ENCODE measurements at places on chromosomes 3 and 15.

DNA sequence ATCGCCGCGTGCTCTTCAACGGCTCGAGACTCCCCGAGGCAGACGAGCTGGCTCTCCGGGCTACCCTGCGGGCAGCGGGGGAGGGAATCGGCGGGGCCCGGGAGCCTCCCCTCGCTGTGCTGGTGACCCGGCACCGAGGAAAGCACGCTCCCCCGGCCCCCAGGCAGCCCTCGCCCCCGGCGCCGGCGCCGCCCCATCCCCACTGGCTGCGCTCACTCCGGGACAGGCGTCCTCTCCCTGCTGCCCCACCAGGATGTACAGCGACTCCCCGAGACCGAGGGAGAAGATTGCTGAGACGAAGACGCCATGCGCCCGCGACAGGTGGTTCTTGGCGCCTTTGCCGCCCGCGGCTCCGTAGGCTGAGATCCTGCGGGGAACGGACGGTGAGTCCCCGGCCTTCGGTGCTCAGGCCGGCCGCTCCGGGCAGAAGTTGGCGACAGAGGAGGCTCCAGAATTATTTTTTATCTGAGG is 1.7 kb downstream of the LTK start:
- no peak for DNase-seq

GRCh38 chr3:65628978-65629377 is 409.7 kb downstream of the MAGI1 start:
- no peak for DNase-seq

GRCh38 chr15:36506733-36507356 is 72.6 kb upstream of the CDIN1 start:
- no peak for DNase-seq

GRCh38 chr3:31668242-31668641 is 135.5 kb downstream of the STT3B start:
- no peak for DNase-seq

DNA sequence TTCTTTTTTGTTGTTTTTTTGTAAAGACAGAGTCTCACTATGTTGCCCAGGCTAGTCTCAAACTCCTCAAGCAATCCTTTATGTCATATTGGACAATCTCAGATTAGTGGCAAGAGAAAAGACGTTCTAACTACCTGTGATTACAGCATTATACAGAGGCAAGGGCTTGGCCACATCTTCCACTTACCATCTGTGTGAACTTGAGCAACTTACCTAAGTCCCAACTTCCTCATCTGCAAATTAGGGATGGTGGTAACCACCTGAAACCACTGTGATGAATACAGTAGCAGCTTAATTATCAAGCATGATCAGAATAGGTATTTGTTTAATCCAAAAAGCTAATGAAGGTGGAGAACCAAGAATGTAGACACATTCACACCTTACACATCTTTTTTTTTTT is 16.1 kb downstream of the LRRC2 start:
- no peak for DNase-seq

- no peak for DNase-seq
Observed at GRCh38 chr3:134002306-134002705, 27.4 kb downstream of the SLCO2A1 start.

GRCh38 chr3:28669870-28670269 is 321.2 kb upstream of the AZI2 start:
- DNase-seq: no peak

DNA sequence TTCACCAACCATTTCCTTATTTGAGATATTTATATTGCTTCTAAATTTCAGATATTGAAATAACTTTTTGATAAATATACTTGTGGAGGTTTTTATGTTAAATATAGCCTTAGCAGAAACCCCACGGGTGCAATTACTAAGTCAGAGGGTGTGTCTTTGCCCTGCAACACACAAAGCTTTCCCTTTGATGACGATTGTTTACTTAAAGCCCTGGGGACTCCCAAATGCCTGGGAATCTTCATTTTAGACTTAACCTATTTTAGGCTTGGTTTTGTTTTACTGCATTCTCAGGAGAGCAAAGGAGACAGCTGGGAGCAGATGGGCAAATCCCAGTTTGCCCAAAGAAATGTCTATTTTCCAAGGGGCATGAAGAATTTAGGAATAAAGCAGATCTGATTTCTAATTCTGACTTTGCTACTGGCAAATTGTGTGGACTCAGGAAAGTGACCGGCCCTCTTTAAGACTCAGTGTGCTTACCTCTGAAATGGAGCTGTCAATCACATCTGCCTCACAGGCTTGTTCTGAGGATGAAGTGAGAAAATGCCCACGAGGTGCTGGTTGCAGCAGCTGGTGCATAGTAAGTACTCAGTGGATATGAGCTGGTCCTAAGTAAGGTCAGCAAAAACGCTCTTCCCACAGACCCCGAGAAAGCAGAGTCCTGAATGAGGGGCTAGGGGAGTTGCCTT is 49.3 kb upstream of the CA12 start:
- DNase-seq: no peak

- no peak for DNase-seq
Observed at GRCh38 chr15:63532307-63532744, 27.9 kb downstream of the USP3 start.

GRCh38 chr15:39784125-39784524 is 1.5 kb upstream of the FSIP1 start:
- DNase-seq: no peak

GRCh38 chr3:51916418-51916817 is 13.3 kb upstream of the IQCF1 start:
- DNase-seq: no peak

GRCh38 chr3:102827386-102827785 is 392.6 kb downstream of the ZPLD1 start:
- no peak for DNase-seq

GRCh38 chr3:48789665-48790064 is 58.0 kb downstream of the PRKAR2A start:
- DNase-seq: no peak

DNA sequence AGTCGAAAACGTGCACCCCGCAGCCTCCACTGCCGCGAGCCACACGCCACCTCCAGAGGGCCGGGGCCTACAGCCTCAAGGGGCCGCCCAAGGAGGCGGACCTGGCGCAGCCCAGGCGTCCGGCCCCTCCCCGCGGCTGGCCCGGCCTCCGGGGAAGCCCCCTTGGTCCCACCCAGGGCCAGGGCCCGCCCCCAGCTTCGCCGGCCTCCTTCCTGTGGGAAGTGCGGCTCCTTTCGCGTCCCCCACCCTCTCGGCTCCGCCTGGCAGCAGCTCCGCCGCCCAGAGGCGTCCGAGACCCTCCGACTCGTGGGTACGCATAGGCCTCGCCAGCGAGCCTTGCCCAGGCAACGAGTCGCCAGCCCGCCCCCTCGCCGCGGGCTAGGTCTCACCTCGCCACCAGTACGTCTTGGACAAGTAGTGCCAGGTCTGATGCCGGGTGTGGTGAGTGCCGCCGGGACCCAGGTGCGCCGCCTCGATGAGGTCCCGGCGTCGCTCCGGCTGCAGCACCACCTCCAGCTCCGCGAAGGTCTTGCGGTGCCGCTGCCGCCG is 642 bp downstream of the ZBTB11 start:
- peak; percentile 96 for DNase-seq

DNA sequence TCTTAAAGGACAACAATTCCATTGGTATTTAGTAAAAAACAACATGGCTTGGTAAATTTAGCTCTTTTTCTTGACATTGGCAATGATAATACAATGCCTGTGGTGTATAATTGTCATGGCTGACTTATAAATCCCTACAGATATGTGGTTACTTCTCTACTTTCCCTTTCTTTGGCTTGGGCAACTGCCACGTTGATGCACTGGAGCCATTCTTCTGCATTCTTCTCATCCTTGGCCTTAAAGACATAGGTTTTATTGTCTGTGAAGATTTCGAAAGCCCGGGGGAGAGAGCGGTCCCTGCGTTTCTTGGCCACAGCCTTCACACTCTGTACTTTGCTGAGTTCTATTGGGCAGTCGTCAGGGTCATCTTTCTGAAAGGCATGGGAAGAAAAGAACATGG is 101.1 kb upstream of the CCNL1 start:
- no peak for DNase-seq

GRCh38 chr3:172546105-172546504 is 22.9 kb upstream of the TNFSF10 start:
- no peak for DNase-seq

DNA sequence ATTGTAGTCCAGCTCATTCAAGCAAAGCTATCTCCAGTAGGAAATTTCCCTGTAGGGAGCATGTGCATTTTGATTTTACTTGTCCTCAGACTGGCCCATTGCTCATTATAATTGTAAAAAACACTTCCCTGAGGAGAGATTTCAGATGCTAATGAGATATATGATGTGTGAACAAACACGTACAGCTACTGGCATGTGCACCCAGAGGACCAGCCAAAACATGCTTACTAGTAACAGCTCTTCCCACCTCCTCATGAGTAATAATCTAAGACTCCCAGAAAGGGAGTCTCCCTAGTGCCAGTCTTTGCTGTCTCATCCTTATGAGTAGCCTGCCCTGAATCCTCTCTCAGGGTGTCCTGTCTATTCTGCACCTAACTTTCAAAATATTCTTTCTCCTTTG is 43.4 kb downstream of the FBXO22 start:
- DNase-seq: no peak

DNA sequence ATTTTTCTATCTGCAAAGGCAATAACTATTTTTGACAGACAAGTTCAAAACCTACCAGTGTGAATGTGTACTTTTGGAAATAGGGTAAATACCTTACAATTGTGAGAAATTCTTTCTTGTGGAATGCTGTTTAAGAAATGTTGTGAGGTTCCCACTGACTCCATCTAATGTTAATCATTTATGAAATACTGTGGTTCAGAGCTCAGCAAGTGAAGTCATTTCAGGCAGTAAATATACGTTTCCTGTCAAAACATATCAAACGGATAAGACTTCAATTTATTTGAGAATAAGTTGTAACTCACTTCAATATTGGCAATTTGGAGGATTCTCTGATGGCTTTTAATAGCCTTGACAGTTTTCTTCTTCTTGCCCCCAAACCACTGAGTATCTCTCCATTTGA is 16.4 kb downstream of the TAFA4 start:
- no peak for DNase-seq

- DNase-seq: no peak
Observed at GRCh38 chr3:140568842-140569520, 108.9 kb upstream of the TRIM42 start.

DNA sequence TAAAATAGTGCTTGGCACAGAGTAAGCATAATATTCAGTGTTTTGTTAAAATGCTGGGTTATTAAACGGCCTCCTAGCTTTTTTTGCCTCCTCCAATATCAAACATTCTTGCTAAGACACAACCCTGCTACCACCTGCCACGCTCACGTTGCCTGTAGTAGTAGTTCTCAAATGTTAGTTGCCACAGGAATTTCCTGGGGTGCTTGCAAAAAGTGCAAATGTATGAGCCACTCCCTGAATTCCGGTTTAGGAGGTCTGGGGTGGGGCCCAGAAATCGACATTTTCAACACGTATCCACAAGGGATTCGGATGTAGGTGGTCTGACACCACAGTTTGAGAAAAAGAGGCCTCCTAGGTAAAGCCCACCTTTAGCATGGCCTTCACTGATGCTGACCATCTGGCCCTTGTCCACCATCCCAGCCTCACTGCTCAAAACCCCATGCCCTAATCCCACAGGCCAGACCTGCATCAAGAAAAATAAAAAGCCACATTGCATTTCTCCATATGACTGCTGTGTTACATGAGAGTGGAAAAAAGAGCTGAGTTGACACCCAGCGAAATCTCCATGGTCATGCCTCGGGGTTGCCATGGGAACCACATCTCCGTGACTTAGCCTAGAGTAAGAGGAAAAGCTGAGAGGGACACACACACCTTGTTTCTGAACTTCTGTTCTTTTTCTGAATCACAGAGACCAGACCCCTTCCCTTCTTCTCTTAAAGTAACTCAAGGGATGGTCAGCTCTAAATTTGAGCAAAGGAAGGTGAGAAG is 116.4 kb upstream of the HES1 start:
- DNase-seq: no peak

GRCh38 chr3:97835761-97836160 is 13.9 kb downstream of the CRYBG3 start:
- no peak for DNase-seq

DNA sequence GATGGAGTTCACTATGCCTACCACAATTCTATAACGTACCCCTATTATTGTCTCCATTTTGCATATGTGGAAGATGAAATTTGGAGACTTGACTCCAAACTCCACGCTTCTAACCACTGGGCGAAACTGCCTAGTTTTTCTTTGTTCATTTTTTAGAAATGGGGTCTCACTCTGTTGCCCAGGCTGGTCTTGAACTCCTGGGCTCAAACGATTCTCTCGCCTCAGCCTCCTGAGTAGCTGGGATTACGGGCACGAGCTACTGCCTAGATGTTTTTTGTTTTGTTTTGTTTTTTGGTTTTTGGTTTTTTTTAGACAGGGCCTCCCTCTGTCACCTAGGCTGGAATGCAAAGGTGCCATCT is 584 bp upstream of the RPL32 start:
- DNase-seq: no peak

GRCh38 chr3:23623844-23624243 is 181.9 kb upstream of the UBE2E1 start:
- no peak for DNase-seq

DNA sequence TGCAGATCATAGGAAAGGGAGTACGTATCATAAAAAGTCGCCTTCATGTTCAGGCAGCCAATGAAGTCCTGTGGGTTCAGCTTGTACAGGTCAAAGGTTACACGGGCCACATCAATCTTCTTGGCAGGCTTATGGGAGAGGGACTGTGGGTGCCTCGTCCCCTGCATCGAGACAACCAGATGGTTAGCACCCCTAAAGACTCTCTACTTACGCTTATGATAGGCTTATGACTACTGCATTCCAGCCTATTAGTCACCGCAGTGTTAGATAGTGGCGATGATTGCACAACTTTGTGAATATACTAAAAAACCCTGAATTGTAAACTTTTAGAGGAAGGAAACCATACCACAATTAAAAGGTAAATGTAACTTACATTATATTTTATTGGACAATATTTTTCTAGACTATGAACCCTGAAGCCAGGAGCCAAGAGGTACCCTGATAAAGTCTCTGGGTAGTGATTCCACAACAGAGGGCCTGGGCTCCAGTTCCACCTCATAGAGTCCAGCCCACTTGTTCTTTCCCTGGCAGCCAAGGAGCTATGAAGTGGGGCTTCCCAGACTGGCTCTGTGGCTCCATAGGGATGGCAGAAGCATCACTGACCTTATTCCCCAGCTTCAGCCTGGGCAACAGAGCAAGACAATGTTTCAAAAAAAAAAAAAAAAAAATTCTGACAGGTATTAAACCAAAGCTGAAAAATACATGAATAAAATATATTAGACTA is 2.5 kb upstream of the FANCD2 start:
- DNase-seq: no peak

DNA sequence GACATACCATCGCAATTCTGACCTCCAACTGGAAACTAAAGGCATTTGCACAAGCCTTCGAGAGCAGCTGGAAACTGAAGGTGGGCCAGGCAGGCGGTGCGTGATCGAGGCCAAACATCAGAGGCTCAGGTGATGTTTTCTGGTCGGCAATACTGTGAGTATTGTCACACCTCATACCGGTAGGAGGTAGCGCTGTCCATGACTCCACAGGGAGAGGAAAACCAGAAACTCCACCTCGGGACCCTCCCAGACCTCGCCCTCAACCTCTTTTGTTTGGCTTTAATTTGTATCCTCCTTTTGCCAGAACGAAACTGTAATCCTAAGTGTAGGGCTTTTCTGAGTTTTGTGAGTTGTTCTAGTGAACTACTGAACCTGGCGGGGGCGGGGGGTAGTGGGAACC is 43.6 kb downstream of the LDHAL6B start:
- no peak for DNase-seq
